ENCODE measurements at places on chromosomes 1 and 21.
A peak's percentile ranks its signal among the peaks of the same experiment; 100 is the strongest.

GRCh38 chr1:246592695-246593094 lies 26.4 kb downstream of the CNST start:
- DNase-seq = no peak

DNA sequence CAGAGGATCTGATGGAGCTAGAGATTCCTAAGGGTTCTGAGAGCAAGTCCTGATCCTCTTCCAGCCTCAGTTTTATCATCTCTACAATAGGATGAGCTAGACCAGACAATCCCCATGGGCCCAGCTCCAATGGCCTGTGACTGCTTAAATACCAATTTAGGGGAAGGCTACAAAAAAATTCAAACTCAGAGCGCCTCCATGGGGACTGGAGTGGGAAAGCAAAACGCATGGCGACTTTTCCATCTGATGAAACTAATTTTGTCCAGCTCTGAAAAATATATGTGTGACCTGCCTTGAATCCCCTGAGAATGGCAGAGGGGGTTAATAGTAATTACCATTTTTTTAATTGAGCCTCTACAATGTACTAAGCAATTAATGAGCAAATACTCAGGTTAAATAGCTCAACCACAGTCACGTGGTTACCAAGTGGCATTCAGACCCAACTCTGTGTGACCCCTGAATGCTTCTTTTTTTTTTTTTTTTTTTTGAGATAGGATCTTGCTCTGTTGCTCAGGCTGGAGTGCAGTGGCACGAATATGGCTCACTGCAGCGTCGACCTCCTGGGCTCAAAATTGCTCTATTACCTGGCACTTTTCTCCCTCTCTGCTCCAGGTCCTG lies 8.4 kb downstream of the EXTL1 start:
- no peak for DNase-seq

- no peak for DNase-seq
Measured at GRCh38 chr1:240027059-240027462, 64.6 kb upstream of the FMN2 start.

DNA sequence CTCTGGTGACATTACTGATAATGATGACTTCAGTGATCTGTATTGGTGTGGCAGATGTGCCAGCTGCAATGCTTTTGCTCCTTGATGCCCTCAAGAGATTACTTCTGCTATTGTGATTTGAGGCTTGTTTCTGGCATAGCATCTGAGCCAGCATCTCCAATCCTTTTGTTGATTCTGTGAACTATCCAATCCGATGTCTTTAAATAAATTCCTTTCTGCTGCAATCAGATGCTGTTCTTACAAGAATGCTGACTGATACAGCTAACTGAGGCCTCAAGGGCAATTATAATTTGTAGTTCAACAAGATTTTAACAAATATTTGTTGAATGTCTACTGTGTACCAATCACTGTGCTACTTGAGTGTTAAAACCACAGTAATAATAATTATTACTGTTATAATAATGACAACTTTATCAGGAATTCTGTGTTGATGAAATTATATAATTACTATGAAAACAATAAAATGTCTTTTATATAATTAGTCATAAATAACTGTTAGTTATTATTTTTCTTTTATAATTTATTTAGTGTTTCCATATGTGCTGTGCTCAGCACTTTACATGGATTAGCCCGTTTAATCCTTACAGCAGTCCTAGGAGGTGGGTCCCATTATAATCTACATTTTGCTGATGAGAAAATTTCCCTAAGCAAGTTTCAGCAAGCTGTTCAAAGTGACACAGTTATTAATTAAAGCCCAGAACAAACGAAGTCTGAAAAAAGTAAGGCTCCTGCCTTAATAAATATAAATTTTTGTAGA lies 308.2 kb downstream of the BRINP3 start:
- no peak for DNase-seq

DNA sequence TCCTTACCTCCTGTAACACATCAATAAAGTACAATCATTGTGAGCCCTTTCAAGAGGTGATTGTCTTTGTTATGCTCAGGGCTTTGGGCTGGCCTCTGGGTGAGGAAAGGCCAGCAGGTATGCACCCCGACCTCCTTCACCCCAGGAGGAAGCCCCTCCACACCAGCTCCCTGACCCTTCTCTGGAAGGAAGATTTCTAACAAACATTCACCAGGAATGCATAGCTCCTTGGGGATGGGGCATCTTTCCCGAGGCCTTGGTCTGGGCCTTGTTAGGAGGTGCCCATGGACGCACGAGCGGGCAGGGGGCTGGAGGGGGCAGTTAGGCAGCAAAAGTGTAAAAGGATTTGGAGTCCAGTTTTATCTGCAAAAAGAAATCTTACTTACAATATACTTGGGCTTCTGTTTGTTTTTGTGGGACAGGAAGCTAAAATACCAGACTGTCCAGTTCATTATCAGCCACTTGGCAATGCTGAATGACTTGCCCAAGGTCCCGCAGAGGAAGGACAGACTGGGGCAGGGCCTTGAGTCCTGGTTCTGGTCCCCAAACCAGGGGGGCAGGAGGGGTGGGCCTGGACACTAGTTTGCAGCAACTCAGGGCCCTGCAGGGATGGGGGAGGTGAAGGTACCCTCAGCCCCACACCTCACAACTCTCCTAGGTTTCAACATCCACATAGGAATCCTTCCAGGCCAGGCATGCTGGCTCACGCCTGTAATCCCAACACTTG lies 10.1 kb downstream of the ZC3H12A start:
- DNase-seq = no peak

GRCh38 chr1:242228991-242229390 lies 230.1 kb upstream of the MAP1LC3C start:
- DNase-seq = no peak

DNA sequence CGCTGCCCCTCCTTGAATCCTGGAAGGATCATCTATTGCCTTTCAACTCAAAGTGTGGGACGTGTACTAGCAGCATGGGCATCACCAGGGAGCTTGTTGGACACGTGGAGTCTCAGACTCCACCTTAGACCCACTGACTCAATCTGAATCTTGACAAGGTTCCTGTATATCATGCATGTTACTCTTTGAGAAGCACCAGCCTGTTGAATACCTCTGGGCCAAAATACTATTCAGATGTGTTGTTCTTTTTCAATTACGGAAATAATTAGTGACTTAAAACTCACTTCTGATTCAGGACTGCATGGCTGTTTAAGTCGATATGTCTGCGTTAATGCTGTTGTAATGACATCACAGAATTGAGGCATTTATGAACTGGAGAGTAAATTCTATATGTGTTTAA lies 70.8 kb downstream of the ST6GALNAC3 start:
- no peak for DNase-seq

DNA sequence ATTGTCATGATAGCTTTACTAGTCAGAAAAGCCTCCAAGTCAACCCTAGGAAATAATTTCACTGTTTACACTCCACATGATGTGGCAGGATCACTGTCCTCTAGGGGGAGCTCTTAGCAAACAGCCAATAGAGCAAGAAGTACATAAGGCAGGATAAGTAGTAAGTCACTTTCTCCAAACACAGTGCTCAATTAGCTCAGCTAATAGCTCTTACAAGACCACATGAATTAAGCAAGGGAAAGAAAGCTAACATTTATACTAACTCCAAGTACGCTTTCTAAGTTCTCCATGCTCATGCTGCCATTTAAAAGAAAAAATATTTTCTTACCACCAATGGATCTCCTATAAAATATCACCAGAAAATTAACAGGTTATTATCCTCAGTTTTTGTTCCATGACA lies 66.9 kb upstream of the LRIF1 start:
- DNase-seq = no peak

DNA sequence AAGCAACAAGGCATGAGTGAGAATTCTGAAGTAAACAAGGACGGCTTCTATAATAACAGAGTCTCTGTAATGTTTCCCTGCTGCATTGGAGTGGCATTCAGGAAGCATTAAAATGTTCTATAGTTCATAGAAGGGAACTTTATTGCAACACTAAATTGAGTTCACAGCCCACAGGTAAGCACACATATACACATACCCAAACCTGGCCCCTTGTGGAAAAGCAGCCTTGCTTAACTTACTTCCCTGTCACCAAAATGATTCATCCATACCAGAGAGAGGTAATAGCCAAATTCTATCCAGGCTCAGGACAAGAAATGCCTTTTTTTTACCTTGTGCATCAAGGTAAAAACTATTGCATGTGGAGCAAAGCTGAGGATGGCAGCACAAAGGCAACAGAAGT lies 241.4 kb downstream of the HHIPL2 start:
- no peak for DNase-seq

GRCh38 chr1:228974273-228974672 lies 239.0 kb downstream of the RHOU start:
- DNase-seq = no peak

- DNase-seq = peak; percentile 74
Measured at GRCh38 chr1:32972814-32973428, 8.3 kb upstream of the RNF19B start.

DNA sequence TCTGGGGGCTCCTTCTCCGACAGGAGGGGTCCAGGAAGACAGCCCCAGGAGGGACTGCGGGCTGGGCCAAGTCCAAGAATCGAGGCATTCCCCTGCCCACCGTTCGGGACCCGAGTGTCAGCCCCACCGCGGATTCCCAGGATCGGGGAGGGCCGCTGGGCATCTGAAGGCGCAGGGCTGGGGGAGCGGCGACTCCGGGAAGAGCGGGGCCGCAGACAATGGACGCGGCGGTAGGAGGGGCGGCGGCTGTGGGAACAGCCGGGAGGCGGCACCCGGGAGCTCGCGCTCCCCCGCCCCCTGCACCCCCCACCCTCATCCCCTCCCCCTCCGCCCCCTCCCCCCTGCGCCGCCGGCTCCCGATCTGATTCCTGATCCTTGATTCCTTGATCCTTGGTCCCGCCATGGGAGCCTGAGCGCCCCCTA lies at the start of gene VANGL2:
VANGL2 (plus strand) TSS at position 342 of the 423 bp plus-strand sequence. CDS start 15,274 bp downstream, outside the sequence.
- DNase-seq = peak; percentile 49

- no peak for DNase-seq
Measured at GRCh38 chr21:44887807-44888580, 14.5 kb upstream of the PTTG1IP start.

GRCh38 chr21:41366522-41367151 lies 4.8 kb downstream of the MX2 start:
- DNase-seq = peak; percentile 17

GRCh38 chr1:81155131-81155530 lies 645.6 kb upstream of the ADGRL2 start:
- no peak for DNase-seq

DNA sequence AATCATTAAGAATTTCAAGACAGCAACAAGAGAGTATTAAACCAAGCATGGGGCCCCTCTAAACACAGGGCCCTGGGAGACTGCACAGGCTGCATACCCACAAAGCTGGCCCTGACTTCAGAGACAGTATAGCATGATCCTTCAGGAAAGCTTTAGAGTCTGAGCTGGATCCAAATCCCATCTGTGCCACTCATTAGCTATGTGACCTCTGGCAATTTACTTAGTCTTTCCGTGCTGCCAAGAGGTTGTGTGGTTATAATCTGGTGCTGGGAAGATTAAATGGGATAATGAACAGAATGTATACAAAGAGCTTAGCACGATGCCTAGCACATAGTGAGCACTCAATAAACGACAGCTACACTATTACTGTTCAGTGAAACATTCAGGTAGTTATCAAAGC lies 4.0 kb downstream of the PHC2 start:
- no peak for DNase-seq

GRCh38 chr1:47594627-47595026 lies 156.8 kb downstream of the FOXD2 start:
- DNase-seq = no peak

DNA sequence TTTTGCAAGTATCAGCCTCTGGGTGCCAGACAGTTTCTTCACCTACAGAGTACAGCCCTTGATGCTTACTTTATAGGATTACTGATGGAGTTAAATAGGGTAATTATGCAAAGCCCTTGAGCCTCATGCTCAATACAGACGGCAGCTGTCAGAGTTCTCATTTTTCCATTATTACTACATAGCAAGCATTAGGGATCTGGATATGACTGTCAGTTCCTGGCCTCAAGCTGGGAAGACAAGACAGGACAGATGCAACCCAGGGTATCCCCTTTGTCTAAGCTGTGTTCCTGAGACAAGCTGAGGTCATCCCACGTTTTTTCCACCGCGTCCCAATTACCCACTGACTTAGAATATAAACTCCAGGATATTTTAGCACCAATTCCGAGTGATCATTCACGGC lies 94.4 kb downstream of the SLC35F3 start:
- no peak for DNase-seq

GRCh38 chr1:218165701-218166114 lies 119.4 kb upstream of the RRP15 start:
- no peak for DNase-seq

DNA sequence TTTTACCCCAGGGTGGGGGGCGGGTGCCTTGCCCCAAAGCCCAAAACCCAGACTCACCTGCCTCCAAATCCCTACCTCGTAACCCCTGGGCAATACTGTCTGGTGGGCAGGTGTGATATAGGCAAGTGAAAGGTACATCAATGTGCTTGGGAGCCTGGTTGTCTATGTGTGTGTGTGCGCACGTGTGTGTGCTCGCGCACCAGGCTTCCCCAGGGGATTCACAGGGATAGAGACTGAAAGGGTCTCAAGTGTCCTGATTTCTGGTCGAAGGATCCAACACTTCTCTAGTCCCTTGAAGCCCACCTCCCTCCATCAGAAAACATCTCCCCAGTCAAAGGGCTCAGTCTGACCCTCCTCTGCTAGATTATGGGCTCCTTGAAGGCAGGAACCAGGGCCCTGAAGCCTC lies 28.9 kb upstream of the EPB41 start:
- DNase-seq = no peak

- peak; percentile 15 for DNase-seq
Measured at GRCh38 chr1:211515090-211516023, 23.4 kb upstream of the RD3 start.

- DNase-seq = no peak
Measured at GRCh38 chr1:115702959-115703358, 61.2 kb downstream of the VANGL1 start.

DNA sequence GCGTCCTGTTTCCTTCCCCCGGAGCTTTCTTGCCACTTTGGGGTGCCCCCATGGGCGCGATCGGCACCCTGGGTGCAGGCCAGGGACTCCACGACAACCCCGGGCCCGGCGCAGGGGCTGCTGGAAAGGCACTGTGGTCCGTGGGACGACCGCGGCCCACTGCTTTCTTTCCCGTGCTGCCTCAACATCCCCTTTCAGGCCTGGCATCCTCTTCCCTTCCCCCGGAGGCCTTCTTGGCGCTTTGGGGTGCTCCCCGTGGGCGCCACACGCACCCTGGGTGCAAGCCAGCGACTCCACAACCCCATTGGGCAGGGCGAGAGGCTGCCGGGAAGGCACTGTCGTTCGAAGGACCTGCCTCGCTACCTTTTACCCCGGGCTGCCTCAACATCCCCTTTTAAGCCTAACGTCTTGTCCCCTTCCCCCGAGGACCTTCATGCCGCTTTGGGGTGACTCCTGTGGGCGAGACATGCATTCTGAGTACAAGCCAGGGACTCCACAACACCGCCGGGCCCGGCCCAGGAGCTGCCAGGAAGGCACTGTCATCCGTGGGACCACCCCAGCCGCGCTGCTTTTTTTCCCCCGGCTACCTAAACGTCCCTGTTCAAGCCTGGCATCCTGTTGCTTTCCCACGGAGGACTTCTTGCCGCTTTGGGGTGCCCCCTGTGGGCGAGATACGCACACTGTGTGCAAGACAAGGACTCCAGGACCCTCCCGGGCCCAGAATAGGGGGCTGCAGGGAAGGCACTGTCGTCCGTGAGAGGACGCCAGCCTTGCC lies 137.8 kb downstream of the LIPI start:
- no peak for DNase-seq

All from occipital lobe (tissue), 3 donors.